IPS DF 6.9 (cell line): ENCODE measurements at places on chromosomes 4 and X.

GRCh38 chr4:53551281-53551864, 39.9 kb downstream of the LNX1 start:
- DNase-seq, result no peak

DNA sequence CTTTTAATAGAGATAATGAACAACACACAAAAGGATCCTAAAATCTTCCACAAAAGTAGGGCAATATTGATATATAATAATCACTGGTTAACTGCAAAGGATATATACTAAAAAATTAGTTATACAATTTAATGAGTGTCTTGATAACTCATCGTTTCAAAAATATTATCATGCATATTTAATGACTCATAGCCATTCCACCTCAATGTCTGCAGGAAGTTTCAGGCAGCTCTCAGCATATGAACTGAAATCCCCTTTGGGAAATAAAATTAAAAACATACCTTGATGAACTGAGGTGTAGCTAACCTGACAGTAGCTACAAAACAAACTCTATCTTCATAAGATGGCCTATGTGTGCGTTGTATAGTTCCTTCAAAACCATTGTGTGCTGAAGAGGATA, 62.9 kb downstream of the TMEM165 start:
- no peak for DNase-seq

DNA sequence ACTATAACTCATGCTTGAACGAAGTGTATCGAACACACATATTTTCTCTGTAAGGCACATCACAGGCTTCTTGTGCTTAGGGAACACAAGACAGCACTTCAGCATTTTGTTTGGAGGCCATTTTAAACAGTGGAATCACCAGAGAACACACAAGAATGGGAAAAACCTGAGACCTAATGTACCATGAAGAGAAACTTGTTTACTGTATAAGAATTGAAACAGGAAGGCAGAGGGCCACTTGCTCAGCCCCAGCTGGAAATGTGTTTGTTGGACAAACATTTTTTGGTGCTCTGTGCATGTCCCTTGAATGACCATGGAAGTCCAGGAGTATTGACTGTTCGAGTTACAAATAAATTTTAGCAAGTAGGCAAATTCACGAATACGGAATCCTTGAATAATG, 47.5 kb downstream of the RAPGEF2 start:
- no peak for DNase-seq

DNA sequence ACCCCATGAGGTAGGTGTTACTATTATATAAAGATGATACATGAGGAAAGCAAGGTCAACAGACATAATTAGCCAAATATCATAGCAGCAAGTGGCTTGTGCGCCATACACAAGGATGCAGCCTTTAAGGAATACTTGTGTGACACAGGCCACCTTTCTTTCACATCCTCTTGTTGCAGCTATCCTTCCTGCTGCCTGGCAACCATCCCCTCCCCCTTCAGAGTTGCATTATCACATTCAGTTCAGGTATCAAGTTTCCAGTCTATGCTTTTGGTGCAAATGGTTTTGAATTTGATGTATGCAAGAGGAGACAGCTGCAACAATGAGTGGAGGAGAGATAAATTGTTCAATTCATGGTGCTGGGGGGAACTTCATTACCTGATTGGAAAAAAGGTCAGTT, 6.4 kb downstream of the ZCCHC18 start:
- no peak for DNase-seq

GRCh38 chr4:144901141-144901540, 196.9 kb downstream of the ANAPC10 start:
- DNase-seq, result no peak

DNA sequence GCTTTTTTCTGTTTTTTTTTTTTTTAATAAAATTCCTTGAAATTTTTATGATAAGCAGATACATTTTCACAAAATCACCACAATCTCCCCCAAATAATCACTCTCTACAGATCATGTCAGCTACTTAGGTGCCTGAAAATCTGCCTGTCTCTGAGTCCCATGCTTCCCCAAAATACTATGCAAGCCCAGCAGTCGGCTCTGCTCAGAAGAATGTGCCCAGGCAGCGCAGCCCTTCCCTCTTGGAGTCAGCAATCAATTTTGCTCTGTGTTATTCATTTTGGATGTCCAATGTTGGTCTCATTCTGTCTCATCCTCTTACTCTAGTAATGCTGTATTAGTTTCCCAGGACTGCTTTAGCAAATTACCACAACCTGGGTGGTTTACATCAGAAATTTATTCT, 24.9 kb upstream of the C1QTNF7 start:
- DNase-seq, result no peak

DNA sequence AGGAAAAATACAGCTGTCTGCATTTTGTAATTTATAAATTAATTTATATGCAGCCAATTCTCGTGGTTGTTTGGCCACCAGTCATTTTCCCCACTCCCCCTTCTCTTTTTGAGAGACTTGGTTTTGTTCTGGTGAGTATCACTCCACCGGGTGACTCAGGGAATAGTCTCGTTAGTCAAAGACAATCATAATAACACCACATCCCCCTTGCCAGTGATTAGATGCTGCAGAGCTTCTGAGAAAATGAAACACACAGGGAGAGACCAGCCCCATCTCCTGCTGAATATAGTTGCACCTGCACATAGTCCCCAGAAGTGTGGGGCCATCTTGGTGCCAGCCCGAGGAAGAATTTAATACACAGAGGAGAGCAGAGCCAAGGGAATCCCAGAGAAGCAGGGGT, 8.0 kb upstream of the FNIP2 start:
- no peak for DNase-seq

GRCh38 chrX:121008920-121009319, 23.4 kb upstream of the CT47A1 start:
- DNase-seq, result no peak

DNA sequence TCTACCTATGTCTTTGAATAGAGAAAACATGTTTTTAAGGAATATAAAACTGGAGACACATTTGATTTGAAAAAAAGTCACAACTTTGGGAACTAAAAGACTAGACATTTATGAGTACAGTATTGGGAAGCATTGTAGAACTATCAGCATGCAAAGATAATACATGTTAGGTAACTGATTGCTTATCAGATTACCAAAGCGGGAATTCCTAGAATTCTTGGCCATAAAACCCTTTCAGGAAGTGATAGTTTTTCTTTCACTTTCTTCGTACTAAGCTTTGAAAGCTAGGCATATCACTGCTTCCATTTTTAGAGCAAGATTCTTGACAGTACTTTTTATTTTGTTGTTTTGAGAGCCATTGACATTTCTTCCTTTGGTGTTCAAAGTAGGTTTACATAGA, 646.6 kb upstream of the PITX2 start:
- no peak for DNase-seq

GRCh38 chrX:35149517-35149916, 206.9 kb downstream of the FAM47B start:
- no peak for DNase-seq
